ENCODE measurements at places on chromosomes 5 and 9.

GRCh38 chr9:106077731-106078130 lies 383.4 kb downstream of the TMEM38B start:
- no peak for DNase-seq

- no peak for DNase-seq
These were observed 4.3 kb downstream of the SHC3 start for GRCh38 chr9:89174291-89174690.

- no peak for DNase-seq
These were observed 216.5 kb upstream of the RAI14 start for GRCh38 chr5:34439601-34440000.

DNA sequence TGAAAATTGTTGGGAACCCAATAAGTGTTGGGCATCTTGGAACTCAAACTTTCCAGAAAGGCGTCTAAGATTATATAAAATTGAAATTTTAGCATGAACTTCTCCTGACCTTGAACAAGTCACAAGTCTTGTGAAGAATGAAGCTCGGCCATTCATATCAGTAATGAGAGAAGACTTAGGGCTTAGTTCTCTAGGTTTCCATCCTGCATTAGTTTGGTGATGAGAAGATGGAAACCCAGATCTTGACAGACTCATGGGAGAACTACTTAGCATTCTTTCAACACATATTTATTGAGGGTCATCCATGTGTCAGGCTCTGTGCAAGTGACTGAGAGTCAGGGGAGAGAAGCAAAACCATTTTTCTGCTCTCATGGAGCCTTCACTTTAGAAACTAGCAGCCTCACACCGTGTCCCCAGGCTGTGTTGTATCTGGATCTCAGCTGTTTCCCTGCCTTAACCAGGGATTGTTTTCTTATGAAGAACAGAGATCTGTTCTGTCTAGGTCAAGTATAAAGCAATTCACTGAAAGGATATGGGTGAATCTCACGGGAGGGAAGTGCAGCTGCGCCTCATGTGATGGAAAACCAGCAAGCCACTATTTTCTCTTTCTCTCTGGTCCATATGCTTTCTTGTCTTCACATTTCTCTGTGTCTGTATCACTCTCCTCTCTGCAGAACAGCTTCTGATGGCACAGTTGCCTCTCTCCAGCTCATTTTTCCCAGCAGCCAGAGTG lies 3.4 kb downstream of the GARNL3 start:
- no peak for DNase-seq

GRCh38 chr5:78821536-78822021 lies 163.5 kb downstream of the ARSB start:
- DNase-seq = no peak

DNA sequence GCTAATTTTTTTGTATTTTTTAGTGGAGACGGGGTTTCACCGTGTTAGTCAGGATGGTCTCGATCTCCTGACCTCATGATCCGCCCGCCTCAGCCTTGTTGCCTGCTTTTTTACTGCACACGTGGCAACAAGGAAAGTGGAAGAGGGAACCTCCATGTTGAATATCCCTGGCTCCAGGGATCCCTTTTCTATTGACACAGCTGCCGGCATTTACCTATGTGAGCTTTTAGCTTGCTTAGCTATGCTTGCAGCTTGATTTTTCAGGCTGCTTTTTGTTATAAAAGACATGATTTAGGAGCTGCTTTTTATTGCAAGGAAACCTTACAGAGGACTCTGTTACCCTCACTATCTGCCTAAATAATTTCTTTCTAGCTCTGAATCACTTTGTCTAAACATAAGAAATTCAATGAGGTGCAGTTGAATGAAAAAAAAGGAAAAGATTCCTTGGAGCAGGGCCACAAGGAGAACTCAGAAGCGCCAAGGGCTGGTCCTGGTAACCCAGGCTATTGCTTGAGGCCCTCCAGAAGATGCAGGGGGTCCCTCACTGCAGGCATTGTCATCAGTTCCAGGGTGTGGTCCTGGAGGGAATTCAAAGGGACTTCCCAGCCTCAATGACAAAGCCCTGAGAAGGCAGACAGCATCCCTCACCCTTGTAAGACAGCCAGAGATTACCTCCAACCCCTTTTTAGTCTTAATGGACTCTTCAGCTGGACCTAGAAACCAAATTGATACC lies 89.9 kb downstream of the SYK start:
- DNase-seq = no peak
